ENCODE measurements at places on chromosomes 6 and 20.

- no peak for DNase-seq
These were observed 249.1 kb upstream of the TSHZ2 start for GRCh38 chr20:52722926-52723688.

GRCh38 chr6:148952147-148953035, 205.6 kb downstream of the UST start:
- no peak for DNase-seq

DNA sequence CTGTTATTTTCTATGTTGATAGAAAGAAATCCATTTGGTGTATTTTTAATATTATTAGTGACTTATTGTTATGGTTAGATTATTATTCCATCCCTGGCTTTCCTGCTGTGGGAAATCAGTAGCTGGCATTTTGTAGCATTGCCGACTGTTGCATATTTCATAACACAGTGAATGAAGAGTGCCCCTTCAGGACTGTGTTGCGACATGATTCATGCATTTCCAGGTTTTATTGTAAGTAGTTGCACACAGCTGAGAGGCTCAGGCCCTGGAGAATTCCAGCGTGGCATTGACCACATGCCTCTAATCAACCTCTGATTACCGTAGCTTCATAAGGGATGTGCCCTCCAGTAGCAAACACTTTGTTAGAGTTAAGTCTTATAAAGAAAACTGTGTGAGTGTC, 263.9 kb downstream of the FARS2 start:
- no peak for DNase-seq

DNA sequence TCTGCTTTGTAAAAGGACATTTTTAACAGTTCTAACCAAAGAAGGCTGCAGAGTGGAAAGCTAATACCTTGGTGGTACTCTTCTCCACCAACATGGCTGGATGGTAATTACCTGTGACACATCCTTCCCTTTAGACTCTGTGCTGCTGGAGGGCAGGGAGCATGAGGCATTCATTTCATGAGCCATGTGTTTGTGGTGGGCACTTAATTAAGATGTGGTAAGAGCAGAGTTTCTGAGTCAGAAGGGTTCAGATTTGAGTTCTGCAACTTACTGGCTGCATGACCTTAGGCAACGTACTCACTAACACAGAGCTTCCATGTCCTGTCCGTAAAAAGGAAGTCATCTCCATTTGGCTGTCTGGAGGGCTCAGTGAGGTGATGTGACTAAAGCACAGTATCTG, 9.1 kb upstream of the ZNF133 start:
- no peak for DNase-seq

GRCh38 chr6:129903082-129903481, 42.0 kb upstream of the TMEM244 start:
- DNase-seq, result no peak

GRCh38 chr20:20391766-20392165, 23.9 kb downstream of the INSM1 start:
- DNase-seq, result no peak

DNA sequence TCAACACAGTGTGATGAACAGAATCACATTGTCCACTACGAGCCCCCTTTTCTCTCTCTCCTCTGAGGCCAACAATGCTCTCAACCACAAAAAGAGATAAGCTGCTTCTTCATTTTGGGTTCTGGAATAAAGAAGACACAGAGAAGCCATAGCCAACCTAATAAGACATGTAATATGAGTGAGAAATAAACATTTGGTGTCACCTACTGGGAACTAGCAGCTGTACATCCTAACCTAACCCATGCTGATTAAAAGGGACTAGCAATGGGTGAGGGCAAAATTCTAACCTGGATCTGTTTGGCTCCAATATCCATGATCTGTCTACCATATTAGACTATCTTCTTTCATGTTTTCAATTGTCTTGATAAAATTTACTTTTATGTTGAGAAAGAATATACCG, 369.1 kb upstream of the MARCKS start:
- no peak for DNase-seq

DNA sequence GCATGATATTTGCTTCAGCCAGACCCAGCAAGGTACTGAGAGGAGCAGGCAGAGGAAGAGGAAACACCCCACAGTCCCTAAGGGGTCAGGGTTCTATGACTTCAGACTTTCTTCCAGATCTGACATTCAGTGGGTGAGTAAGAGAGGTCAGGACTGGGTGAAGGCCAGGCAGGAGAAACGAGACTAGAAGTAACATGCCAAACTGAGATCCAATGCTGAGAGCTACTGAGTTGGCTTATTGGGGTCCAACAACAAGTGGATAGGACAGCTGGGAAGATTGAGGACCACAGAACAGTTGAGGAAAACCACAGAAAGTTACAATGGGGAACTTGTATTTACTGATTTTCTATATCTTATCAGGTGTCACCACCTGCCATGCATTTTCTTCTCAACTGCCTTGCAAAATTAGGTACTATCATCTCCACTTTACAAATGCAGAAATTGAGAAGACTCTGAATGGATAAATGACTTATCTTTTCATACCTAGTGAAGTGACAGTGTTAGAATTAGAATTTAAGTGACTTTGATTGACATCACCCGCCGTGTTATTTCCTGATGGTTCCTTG, 43.8 kb upstream of the HIVEP1 start:
- no peak for DNase-seq

DNA sequence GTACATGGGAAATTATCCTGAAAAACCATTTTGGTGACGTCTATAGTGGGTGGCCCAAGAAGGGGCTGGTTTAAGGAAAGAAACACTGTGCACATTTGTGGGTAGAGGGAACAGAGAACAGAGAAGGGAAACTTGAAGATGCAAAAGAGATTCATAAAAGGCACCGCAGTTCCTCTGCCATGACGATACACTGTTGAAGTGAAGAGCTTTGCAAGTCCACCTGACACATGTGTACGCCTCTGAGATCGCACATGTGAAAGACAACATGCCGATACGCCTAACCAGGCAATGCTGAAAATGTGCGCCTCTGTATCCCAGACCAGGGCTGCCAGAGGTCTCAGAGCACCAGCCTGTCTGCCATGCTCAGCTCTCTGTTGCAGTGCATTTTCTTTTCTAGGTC, 180.9 kb downstream of the KIF16B start:
- no peak for DNase-seq

GRCh38 chr6:96286503-96286902, 235.1 kb upstream of the UFL1 start:
- DNase-seq, result no peak

DNA sequence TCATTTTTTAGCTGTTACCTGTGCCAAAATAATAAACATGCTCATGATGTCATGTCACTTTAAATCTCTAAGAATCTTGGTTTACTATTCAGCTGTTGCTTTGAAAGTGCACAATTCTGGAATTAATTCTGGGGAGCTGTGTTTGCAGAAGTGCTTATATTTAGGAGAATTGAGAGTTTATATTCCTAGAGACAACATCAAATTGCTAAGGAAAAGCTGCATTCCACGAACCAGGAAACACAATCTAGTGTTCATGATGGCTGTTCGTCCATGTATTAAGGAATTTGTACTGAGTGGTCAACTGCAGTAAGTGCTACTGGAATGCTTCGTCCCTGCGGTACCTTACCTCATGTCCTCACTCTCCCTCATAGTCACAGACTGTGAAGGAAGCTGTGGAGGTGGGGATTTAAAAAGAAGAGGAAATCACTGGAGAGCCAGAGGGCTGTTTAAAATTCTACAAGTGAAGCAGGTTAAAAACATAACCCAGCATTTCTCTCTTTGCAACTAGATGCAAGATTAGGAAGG, 161.0 kb downstream of the TRMT11 start:
- no peak for DNase-seq

GRCh38 chr6:32752580-32752979, 10.8 kb downstream of the HLA-DQB2 start:
- no peak for DNase-seq

GRCh38 chr6:35710241-35710847, 21.6 kb upstream of the FKBP5 start:
- no peak for DNase-seq

- DNase-seq, result no peak
These were observed 2.9 kb upstream of the PRSS35 start for GRCh38 chr6:83509441-83509840.

- DNase-seq, result no peak
These were observed 1.9 kb upstream of the MYT1 start for GRCh38 chr20:64162239-64162910.

GRCh38 chr20:23915844-23916243, 36.3 kb upstream of the CST5 start:
- DNase-seq, result no peak

DNA sequence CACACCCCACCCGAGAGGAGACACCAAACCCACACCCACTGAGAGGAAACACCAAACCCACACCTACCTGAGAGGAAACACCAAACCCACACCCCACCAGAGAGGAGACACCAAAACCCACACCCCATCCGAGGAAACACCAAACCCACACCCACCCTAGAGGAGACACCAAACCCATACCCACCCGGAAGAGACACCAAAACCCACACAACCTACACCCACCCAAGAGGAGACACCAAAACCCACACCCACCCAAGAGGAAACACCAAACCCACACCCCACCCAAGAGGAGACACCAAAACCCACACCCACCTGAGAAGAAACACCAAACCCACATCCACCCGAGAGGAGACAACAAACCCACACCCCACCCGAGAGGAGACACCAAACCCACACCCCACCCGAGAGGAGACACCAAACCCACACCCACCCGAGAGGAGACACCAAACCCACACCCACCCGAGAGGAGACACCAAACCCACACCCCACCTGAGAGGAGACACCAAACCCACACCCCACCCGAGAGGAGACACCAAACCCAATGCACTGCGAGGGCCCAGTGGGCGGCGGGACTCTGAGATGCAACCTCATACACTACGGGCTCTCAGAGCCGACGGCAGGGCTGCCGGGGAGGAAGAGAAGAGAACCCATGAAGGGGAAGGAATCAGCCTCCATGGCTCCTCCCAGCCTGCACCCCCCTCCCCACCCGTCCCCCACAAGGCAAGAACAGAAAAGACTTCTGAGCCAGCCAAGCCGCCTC, 83.3 kb downstream of the TAF4 start:
- no peak for DNase-seq

GRCh38 chr6:91167846-91168245, 581.0 kb upstream of the MAP3K7 start:
- DNase-seq, result no peak

DNA sequence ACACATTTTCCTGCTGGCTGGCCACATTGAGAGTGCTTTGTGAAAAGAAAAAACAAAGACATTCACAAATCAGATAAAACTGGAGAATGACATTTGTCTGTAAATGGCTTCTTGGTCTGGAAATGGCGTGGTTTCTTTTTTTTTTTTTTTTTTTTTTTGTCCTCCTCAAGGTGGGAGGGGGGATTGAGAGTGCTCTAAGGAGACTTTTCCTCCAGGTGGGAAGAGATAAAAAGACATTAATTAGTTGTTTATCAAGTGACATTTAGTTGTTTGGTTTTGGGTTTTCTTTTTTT, 40.4 kb downstream of the GNAS start:
- no peak for DNase-seq

DNA sequence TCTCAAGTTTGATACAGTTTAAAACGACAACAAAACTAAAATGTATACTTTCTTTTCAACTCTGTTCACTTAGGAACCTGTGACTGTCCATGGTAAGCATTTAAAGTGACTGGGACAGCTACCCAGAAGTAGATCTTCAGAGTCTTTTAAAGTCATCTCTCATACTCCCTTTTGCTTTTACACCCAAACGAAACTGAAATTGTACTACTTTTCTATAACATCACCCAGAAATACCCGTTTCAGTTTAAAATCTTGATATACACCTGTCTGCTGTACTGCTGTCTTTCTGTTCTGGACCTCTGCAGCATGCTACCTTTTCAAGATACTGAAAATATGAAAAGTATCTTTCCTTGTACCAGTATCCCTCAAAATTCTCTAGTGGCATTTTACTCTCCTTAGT, 170.4 kb upstream of the THEMIS start:
- DNase-seq, result no peak

DNA sequence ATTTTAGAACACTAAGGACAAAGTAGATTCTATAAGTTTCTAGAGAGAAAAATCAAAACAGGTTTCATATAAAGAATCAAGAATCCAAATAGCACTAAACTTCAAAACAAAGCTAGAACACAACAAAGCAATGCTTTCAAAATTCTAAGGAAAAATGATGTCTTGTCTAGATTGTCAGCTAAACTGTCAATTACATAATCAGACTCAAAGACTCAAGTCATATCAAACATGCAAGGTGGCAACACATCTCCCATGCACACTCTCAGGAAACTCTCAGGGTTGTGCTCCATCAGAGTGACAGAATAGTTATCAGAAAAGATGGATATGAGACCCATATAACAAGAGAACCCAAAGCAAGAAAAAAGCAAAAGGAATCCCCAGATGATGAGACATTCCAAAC, 23.9 kb downstream of the HACE1 start:
- DNase-seq, result no peak

- no peak for DNase-seq
These were observed 30.0 kb downstream of the SLC22A3 start for GRCh38 chr6:160378218-160378617.

GRCh38 chr6:47780510-47781356, 1.1 kb upstream of the OPN5 start:
- peak; percentile 24 for DNase-seq

GRCh38 chr6:6942831-6943230, 164.9 kb upstream of the RREB1 start:
- DNase-seq, result no peak

GRCh38 chr20:37327748-37328147, 18.2 kb upstream of the SRC start:
- DNase-seq, result no peak

DNA sequence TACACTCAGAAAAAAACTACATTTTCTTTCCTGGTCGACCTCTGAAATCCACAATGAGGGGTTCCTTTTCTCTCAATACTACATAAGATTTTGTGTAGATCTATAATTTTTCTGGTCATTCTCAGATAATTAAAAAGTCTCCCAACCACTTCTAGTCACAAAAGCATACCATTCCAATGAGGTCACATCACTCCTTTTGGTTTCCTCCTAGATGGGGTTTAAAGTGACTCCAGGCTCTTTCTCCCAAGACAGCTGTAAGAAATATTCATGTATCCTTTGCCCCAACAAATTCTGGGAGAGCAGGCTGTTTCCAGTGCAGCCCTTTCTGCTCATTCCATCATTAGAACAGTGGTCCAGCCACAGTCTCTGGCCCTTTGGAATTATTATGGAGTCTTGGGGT, 43.1 kb upstream of the BEND6 start:
- DNase-seq, result no peak

GRCh38 chr6:159844737-159845645, 44.9 kb downstream of the PNLDC1 start:
- DNase-seq, result no peak

DNA sequence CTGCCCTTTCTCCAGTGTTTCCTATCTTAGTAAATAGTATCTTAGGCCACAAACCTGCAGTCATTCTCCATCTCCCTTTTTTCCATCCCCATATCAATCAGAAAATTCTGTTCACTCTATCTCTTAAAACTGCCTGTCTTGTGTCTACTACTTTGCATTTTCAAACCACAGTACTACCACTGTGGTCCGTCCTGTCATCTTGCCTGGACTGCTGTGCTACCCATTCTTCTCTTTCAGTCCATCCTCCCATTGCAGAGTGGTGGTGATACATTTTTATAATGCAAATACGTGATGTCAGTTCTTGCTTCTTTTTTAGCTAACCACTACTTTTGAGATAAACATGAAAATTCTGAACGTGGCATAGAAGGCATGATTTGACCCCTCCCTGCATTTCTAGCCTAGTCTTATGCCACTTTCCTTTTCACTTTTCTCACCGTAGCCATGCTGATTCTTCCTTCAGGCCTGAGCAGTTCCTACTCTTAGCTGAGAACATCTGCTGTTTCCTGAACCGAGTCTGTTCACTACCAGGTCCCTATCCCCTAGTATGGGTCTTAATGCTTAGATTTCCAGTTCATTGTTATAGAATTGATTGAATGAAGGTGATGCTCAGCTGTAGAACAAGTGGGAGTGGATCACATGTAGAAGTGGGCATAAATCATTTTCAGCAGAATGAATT, 13.8 kb downstream of the TBPL1 start:
- DNase-seq, result no peak
